ENCODE measurements at places on chromosomes 4 and X. TPM values are rescaled to one million over a fixed set of nuclear protein-coding genes. Genes with fewer than 3 reads are reported as not detected.
A peak's percentile ranks its signal among the peaks of the same experiment; 100 is the strongest.

GRCh38 chr4:84697159-84697558 is 114.2 kb downstream of the CDS1 start:
- no peak for DNase-seq

DNA sequence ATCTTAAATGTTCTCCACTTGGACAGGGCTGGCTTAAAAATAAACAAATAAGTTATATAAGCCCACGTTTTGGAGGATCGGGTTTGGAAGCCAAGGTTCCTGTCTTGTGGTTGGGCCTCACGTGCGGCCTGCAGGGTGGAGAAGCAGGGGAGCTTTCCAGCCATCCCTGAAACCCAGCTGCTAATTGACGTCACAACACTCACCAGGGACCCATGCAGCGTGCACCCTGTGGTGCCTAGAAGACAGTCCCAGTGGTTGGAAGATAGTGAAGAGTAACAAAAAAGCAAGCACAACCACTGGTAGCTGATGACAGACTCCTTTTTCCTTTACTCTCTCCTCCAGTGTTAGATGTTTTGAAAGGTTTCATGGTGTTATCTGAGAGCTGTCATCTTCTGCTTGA is 142.0 kb upstream of the RBPJ start:
- no peak for DNase-seq

DNA sequence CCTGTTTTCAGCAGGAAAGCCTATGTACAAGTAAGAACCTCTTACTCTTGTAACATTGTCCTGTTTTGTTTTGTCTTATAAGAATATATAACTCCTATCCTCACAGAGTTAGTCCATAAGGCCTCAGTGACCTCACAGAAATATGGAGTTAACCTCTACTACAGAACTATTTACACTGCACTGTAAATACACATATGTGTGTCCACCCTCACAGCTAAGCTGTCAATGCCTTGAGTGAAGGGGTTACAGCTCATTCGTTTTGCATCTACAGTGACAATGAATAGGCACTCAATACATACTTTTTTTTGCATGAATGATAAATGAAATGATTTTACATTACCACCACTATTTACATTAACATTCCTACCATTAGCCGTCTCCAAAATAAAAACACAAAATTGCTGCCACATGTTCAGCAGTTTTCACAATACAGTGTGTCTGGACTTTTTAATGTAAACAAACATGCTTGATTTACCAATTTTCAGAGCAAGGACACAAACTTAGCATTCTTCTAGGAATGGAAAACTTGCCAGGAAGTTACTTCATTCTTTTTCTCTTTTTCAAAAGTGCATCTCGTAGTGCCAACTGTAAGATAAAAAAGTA is 9.5 kb upstream of the NAAA start:
- no peak for DNase-seq

- DNase-seq, result no peak
Measured at GRCh38 chr4:167469436-167469835, 235.1 kb upstream of the SPOCK3 start.

DNA sequence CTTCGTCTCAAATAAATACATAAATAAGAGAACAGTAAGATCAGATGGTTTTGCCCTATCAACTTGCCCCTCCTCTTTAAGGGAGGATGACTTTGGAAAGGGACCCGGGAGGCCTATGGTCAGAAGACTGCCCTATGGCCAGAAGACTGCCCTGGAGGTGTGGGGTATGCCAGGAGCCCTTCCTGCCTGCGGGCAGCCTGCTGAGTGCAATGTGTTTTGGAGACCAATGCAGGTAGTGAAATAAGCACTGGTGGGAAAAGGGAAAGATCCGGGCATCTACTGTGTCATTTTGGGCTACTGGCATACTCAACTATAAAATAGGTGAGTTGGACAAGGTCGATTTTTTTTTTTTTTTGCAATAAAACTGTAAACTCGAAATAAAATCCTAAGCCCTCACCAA is 129.8 kb upstream of the SLC34A2 start:
- no peak for DNase-seq

GRCh38 chr4:170004651-170005295 is 21.4 kb downstream of the MFAP3L start:
- peak; percentile 18 for DNase-seq

Gene SH3RF1
- 30.8 TPM for total RNA-seq

Gene TCEANC
- 4.2 TPM for total RNA-seq

Gene ETDB
- total RNA-seq, result not detected

Gene NUDT11
- total RNA-seq, result 13.6 TPM

Data from mammary epithelial cell (primary cell).